ENCODE measurements at places on chromosomes 11 and 22. TPM values are rescaled to one million over a fixed set of nuclear protein-coding genes. Genes with fewer than 3 reads are reported as not detected.

C11orf52 gene
- not detected for total RNA-seq

OOSP4B gene
- not detected for total RNA-seq

C11orf97 gene
- total RNA-seq, result not detected

SPI1 gene
- total RNA-seq, result 0.57 TPM

CCDC188 gene
- 0.44 TPM for total RNA-seq

OR10A2 gene
- not detected for total RNA-seq

PGA5 gene
- total RNA-seq, result not detected

DDX25 gene
- not detected for total RNA-seq

MMP13 gene
- total RNA-seq, result not detected

CASP12 gene
- 0.72 TPM for total RNA-seq

DNA sequence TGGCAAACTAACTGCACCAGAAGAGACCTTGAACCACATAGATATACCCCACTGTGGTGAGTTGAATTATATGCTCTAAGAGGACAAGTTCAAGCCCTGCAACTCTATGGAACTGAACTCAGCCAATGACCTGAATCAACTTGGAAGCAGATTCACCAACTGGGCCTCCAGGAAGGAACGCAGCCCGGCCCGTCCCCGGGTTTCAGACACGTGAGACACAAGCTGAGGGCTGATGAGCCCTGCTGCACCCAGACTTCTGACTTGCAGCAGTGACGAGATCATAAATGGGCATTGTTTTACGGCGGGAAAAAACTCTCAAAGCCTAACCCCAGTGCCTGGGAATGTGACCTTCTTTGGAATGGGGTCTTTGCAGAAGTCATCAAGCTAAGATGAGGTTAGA lies 28.5 kb upstream of the GAL start:
- no peak for DNase-seq

DNA sequence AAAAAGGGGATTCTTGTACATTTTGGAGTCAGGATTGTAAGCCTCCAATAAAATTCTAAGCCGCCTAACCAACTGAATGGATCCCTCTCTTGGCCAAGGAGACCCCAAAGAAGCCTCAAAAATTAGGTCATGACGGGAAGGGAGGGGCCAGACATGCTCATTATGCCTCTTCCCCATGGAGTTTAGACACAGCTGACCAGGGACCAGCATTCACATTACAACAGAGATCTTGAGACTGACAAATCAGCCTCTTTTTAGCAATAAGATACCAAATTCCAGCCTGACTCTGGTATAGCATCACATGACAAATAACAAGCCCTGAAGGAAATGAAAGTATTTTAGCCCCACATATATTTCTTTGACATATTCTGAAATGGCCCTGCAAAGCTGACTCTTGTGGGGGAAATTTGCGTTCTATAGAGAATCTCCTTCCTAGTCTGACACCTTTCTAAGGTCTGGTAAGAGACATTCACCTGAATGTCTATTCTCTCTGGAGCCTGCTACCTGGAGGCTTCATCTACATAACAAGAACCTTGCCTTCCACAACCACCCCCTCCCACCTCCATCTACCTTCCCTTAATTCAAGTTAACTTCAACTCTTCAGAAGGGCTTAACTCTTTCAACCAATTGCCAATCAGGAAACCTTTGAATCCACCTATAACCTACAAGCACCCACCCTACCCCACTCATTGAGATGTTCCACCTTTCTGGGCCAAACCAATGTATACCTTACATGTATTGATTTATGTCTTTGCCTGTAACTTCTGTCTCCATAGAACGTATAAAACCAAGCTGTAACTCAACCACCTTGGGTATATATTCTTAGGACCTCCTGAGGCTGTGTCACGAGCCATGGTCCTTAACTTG lies 10.3 kb downstream of the GAL start:
- no peak for DNase-seq

- no peak for DNase-seq
Measured at GRCh38 chr11:6418557-6419008, 311 bp downstream of the APBB1 start.

- DNase-seq, result no peak
Measured at GRCh38 chr11:16780146-16780545, 41.7 kb downstream of the C11orf58 start.

GRCh38 chr11:130932086-130932712 lies 15.9 kb upstream of the SNX19 start:
- no peak for DNase-seq

DNA sequence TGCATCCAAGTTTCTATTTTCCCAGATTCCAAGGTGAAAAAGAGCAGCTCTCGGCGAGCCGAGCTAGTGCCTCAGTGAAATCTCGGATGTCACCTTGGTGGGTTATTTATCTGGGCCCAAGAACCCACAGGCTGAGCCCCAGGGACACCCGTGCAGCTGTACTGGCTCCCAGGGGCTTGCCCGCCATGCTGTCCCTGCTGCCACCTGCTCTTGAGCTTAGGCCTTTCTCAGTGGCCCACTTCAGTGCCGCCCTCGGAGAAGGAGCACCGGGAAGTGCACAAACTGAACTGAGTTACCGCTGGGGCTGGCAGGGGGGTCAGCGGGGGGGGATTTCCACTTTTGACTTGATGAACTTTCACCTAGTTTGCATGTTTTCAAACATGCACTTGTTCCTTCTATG lies 27.9 kb downstream of the CPT1A start:
- DNase-seq, result no peak

GRCh38 chr22:50178871-50179869 lies 6.5 kb upstream of the TRABD start:
- no peak for DNase-seq

- DNase-seq, result no peak
Measured at GRCh38 chr11:34183848-34184391, 78.5 kb downstream of the NAT10 start.

GRCh38 chr11:96620464-96621044 lies 230.7 kb downstream of the JRKL start:
- DNase-seq, result no peak

- DNase-seq, result no peak
Measured at GRCh38 chr11:122138744-122139594, 23.0 kb upstream of the BLID start.

DNA sequence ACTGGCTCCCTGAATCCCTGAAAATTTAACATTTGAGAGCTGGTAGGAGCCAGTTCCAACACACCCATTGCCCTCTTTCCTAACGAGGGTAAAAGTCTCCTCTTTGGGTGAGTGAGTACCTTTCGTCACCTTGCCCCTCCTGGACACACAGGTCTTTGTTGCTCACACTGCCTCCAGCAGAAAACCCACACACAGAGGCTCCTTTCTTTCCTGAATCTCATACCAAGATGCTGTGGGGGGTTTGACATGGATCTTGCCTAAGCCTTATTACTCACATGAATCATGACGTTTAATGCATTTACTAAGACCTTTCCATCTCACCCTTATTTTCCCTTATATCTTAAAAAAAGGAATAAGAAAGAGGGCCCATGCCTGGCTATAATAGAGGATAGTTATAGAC lies 53.0 kb downstream of the PARVA start:
- no peak for DNase-seq

DNA sequence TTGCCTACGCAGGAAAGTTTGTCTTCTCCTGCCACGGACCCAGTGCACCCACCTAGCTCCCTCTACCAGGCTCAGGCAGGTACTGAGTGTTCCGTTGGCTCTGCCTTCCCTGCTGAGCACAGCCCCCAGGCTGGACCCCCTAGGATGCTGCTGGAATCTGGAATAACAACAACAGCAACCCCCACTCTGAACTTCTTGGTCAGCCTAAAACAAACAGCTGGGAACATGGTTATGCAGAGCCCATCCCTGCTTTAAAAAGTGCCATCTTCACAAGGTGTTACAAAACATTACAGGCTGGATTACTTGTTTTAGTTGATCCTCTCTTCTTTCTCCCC lies 1.8 kb downstream of the OPCML start:
- no peak for DNase-seq

GRCh38 chr22:46105494-46106278 lies 44.6 kb upstream of the PPARA start:
- DNase-seq, result no peak

GRCh38 chr11:42085736-42086135 lies 626.3 kb upstream of the LRRC4C start:
- no peak for DNase-seq

- no peak for DNase-seq
Measured at GRCh38 chr22:27650572-27650971, 151.0 kb downstream of the MN1 start.

DNA sequence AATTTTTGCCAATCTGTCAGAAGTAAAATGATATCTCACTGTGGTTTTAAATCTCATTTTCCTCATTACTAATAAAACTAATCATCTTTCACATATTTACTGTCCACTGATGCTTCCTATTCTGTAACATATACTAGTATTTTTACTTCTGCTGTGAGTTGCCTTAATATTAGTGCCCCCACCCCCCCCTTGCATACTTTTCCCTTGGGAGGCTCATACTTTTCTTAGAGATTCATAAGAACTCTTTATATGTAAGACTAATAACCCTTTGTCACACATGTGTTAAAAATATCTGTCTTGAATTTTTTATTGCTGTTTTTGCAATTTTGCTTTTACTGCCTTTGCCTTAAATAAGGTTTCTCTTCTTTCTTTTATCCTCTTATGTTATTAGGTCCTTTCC lies 87.2 kb downstream of the PHF21A start:
- no peak for DNase-seq

DNA sequence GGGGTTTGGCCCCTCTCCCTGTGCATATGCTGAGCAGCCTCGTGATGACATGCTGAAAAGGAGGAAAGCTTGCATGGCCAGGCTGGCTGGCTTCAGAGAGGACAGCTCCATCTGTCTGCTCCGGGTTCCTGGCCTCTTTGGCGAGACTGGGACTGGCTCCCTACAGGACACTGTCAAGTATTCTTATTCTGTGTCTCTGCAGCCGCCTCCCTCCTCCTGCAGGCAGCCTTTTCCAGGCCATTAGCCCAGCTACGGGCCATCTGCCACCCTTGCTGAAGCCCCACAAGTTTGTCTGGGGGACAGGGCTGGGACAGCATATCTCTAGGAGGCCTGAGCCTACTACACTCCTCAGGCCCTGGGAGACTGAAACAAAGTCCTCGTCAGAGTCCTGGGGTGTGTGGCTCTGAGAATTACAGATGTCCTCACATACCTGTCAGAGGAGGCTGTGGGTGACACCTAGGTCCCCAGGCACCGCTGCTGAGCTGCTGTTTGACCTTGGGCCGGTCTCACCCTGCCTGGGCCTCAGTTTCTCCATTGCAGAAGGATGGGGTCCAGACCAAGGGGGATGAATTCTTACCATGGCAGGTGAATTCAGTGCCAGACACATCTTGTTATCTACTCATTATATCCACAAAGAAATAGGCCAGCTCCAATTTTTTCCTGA lies 11.0 kb downstream of the MRGPRG start:
- no peak for DNase-seq

DNA sequence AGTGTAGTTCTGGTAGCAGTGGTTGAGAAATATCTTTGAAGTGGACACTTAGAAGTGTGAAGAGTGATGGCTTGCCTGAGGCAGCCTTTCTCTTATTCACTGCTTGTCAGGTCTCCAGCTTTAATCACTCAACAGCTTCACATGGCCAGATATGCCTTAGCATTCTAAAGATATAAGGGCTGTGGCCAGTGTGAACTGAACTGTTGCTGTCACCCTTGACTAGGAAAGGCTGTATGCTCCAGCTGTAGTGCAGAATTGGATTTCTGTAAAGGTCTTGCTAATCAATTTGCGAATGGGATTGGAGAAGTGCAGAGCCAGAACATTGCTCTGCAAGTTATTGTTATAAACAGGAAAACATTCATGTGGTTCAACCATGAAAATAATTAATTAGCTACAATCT lies 266.7 kb downstream of the TMEM135 start:
- no peak for DNase-seq

GRCh38 chr11:3156282-3156660 lies 8.8 kb downstream of the OSBPL5 start:
- no peak for DNase-seq

DNA sequence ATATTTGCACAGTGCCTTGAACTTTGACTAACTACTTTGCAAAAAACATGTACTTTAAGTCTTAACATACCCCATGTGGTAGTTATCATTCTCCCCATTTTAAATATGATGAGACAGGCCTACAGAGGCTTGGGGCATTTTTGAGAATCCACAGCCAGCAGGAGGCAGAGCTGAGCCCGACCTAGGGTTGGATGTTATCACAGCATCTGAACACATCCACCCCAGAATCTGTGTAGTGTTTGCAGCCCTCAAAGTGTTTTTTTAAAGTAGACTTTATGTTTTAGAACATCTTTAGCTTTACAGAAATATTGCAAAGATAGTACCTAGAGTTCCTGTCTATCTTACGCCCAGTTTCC lies 17.6 kb downstream of the OTOG start:
- DNase-seq, result no peak

DNA sequence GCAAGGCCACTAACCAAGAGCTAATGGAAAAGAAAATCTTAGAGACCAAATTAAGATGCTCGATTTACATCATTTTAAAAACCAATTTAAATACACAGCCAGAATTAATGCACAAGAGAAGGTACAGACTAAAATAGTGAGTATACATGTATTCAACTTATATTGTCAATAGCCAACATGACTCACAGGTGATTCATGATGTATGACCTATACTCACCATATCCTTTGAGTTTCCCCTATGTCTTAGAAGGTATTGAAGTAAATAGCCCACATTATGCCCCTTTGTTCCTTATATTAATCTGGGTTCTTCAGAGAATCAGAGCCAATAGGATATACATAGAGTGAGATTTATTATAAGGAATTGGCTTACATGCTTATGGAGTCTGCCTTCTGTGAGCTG lies 97.5 kb upstream of the ANO3 start:
- DNase-seq, result no peak

- no peak for DNase-seq
Measured at GRCh38 chr11:63775191-63775590, 6.6 kb upstream of the ZFTA start.

DNA sequence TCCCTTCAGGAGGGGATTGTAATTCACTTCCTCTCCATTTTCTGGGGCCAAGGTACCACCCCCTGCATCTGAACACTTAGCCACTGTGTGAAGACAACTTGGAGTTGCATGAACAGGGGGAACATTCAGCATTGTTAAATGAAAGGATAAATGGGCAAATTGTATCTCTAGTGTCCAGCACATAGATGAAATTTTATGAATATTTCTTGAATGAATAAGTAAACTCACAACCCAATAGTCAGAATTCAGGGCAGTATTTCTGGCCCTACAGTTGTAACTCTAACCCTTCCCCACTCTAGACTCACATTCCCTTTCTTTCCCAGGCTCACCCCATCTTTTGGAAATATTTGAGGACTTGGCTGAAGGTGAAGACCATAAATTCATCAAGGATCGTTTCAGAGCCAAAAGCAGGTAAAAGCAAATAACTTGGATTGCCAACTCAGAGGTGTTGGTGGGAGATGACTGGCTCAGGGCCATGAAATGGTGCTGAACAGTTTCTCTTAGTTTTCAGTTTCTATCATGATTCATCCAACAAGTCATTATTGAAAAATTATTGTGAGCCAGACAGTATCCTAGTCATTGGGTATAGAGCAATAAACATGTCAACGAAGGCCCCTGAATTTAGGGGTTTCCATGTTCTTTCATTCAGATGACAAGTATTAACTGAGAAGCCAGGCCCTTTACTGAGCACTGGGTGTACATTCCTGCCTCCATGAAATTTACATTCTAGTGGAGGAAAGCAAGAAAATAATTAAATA lies 33.3 kb upstream of the ZC3H12C start:
- DNase-seq, result no peak

- no peak for DNase-seq
Measured at GRCh38 chr22:44758344-44758973, 6.1 kb downstream of the ARHGAP8 start.

All from CD4-positive, CD25-positive, alpha-beta regulatory T cell (primary cell).